ENCODE measurements at places on chromosomes 4 and X.

DNA sequence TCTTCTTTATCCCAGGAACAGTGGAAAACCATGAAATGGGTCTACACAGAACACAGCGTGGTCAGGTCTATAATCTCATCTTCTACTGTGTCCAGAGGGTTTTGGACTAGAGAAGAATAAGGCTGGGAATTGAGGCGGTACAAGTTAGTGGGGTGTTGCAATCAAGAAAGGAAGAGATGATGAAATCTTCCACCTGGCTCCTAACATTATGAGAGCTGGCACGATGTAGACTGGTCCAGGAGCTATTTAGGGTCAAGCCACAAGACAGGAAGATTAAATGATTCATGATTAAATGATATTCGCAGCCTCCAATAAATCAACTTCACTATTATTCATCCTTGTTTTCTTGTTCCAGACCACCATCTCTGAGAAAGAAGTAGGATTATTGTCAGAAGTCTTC, 88.0 kb downstream of the ARSF start:
- DNase-seq: no peak

DNA sequence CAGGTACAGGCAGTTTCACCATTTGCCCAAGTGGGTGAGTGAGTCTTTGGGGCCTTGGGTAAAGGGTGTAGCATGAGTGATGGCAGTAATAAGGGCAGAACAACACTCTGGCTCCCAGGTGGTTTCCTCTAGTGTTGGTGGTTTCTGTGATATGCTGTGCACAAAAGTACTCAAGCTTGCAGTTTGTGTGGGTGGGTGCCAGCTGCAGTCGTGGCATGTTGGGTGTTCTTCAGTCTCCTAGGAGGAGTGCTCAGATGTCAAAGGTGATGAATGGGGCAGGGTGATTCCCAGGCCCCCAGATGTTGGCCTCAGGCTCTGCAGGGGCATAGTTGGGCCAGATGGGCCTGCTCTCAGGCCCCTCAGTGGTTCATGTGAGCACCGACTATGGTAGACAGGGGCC, 166.1 kb upstream of the KLF8 start:
- no peak for DNase-seq

DNA sequence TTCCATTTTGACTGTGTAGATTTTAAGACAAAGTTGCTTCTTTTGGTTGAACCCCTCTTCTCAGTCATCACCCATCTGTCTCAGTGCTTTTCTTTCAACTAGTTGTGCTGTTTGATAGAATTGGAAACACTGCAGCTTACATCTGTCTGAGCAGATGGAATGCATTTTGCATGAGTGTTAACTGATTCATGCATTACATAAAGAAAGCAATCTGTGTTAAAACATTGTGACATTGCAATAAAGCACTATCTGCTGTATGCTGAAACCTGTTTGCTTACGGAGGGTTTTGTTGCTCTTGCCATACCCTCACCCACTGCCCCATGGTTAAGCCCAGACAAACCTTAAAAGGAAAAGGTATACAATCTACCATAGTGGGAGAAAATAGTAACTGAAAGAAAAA, 47.4 kb downstream of the NRK start:
- DNase-seq: no peak

DNA sequence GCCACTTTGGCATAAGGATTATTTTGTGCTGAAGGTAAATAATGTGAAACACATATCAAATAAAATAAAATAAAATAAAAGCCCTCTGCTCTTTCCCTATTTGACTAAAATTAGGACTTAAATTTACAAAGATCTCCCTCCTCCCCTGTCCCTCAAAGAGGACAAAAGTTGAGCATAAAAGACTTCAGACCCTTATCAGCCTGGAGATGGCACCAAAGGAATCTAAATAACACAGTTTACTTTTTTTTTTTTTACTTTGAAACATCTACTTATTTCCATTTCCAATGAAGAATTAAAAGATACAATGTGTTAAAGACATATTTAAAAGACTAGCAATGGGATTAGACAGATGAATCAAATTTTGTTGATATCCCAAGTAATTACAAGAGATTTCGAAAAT, 89.7 kb downstream of the EPHA5 start:
- no peak for DNase-seq

DNA sequence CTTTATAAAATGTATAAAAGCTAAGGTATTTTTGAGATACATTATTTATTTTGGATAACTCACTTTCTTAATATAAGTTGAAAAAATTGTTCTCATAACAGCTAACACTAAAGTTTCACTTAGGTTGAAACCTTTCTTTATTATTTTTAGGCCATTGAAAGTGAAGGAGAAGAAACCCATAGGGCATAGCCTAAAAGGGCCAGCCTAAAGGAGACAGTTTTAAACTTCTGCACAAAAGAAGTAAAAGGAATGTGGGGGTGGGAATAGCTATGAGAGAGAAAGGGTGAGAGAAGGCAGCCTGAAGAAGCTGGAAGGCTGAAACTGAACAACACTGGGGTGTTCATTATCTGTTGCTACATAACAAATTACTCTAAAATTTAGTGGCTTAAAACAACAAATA, 57.6 kb upstream of the RAPGEF2 start:
- no peak for DNase-seq
